ENCODE measurements at places on chromosomes 1 and 21. TPM values are rescaled to one million over a fixed set of nuclear protein-coding genes. Genes with fewer than 3 reads are reported as not detected.

DNA sequence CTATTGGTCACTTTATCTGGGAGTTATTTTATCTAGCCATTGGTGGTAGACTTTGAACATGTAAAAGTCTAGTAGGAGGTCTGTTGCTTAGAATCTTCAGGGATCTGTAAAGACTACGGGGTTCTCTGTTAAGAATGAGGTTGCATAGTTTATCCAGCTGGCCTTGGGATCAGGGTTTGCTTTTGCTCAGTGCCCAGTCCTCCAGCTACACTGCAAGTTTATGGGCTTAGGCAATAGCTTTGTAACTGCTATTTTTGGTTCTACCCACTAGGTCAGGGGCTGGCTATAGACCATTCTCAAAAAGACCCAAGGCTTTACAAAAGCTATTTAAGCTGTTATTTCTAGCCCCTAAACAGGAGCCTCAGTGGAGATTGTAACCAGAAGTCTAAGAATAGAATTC is 9.8 kb downstream of the SH3GLB1 start:
- H3K27me3 ChIP-seq = no peaks in the 10 kb centered on the region
- H3K36me3 ChIP-seq = peaks cover 3% of the 10 kb centered on the region
- no peak overlapping the region for H3K27ac ChIP-seq
- DNase-seq = no peak
- H3K4me3 ChIP-seq = no peak overlapping the region

DNA sequence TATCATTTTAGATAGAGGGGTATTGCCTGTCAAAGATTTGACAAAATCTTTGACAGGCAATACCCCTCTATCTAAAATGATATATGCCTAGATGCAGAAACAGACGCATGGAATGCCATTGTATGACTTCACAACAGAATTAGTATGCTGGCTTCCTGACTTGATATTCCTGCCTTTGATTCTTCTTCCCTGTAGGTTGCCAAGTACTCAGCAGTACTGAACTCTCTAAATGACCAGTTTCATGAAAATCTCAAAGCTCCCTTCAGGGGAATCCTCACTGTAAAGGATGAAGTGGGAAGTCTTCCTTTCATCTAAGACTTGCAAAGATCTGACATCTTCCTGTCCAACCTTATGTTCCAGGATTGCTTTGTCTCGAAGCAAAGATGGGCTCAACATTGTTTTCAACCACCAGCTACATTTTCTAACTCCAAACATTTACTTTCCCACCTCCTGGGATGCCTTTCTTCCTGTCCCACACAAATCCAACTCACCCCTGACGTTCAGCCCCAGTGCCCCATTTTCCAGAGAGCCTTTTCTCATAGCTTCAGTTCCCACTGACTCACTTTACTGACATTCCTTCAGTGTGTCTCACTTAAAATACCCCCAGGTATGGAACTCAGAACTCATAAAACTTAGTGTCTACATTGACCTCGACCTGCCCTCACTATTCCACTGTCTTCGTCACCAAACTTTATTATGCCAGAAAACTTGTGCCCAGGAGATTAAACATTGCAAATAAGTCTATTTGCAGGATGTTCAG is 67.3 kb upstream of the KCNJ6 start:
- H3K27me3 ChIP-seq = no peaks in the 10 kb centered on the region
- no peak overlapping the region for H3K27ac ChIP-seq
- no peaks in the 10 kb centered on the region for H3K36me3 ChIP-seq
- no peak for DNase-seq

- H3K27ac ChIP-seq = no peak overlapping the region
- H3K27me3 ChIP-seq = no peaks in the 10 kb centered on the region
- no peak overlapping the region for H3K4me3 ChIP-seq
- H3K36me3 ChIP-seq = peaks cover 2% of the 10 kb centered on the region
These were observed 26.5 kb downstream of the CXADR start for GRCh38 chr21:17539323-17539722.

DNA sequence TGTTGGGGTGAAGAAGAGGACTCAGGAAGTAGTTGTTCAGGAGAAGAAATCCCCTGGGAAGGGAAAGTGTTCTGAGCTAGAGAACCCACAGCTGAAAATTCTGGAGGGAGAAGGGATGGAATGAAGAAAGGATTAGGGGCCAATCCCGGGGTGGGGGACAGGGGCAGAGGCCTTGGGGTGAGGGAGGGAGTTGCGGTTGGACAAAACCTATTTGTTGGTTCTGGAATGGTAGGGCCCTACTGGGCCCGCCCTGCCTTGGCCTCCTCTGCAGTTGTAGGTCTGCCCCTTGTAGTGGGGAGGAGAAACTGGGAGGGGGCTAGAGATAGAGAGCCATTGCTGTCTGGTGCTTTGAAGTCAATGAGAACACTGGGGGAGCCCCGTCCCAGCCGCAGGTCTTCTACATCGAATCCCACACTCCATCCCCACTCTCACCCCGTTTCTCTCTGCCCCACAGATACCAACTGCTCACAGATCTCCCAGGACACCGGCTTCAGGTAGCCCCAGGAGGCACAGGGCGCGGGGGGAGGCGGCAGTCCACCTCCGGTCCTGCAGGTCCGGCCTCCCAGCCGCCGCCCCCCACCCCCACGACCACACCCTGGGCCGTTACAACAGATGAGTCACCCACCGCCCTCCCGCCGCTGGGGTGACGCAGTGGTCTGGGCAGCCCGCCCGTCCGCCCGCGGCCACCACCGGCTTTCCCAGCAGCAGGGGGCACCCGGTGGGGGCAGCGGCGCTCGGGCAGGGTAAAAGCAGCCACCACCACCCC is 1.1 kb downstream of the TAGLN2 start:
- peaks cover 34% of the 10 kb centered on the region for H3K36me3 ChIP-seq
- H3K27me3 ChIP-seq = peaks cover 23% of the 10 kb centered on the region
- peaks cover 41% of the 10 kb centered on the region for H3K4me1 ChIP-seq
- peak overlapping the region; percentile 65 for H3K4me3 ChIP-seq

GRCh38 chr1:84253036-84253435 is 48.5 kb upstream of the SAMD13 start:
- H3K36me3 ChIP-seq = no peaks in the 10 kb centered on the region
- no peaks in the 10 kb centered on the region for H3K4me1 ChIP-seq
- DNase-seq = no peak
- no peak overlapping the region for H3K27ac ChIP-seq
- no peaks in the 10 kb centered on the region for H3K27me3 ChIP-seq
- no peak overlapping the region for H3K4me3 ChIP-seq

GRCh38 chr21:41867313-41867712 is 11.8 kb downstream of the PRDM15 start:
- H3K36me3 ChIP-seq = no peaks in the 10 kb centered on the region
- no peaks in the 10 kb centered on the region for H3K27me3 ChIP-seq
- H3K4me3 ChIP-seq = no peak overlapping the region
- no peak overlapping the region for H3K27ac ChIP-seq
- H3K4me1 ChIP-seq = peaks cover 4% of the 10 kb centered on the region

DNA sequence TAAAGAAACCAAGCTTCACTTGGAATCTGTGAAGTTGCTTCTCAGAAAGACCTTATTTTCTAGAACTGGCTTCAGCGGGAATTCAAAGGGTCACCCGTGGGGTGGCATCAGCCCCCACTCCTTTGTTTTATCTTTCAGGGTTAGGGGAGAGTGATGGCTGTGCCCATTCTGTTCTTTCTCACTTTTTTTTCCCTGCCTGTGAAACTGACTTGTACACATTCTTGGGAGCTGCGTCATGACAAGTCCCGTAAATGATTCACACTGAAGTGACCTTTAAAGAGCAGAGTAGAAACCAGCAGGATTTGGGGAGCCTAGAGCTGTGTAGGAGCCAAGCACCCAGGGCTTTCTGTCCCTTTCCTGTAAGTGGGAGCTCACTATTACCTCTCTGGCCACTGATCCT is 43.8 kb downstream of the SLC44A3 start:
- H3K27me3 ChIP-seq = no peaks in the 10 kb centered on the region
- DNase-seq = peak; percentile 81
- H3K4me3 ChIP-seq = no peak overlapping the region
- H3K27ac ChIP-seq = peak overlapping the region; percentile 95
- no peaks in the 10 kb centered on the region for H3K36me3 ChIP-seq

DNA sequence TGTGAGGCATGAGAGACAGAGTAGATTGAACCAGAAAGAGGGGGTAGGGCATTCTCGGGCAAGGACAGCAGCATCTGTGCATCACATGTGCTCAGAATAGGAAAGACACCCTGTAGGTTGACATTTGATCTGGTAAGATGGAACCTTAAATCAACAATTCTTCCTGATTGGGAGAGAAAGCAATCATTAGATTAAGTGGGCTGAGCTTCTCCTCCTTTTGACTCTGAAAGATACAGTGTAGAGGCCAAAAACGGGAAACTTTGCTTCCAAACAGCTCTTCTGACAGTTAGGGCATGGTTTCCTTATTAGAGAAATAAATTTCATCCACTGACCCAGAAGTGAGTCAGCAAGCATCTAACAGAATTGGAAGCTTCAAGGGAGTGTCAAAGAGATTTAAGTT is 9.7 kb downstream of the KIF14 start:
- H3K4me1 ChIP-seq = no peaks in the 10 kb centered on the region
- H3K27ac ChIP-seq = no peak overlapping the region
- no peaks in the 10 kb centered on the region for H3K27me3 ChIP-seq

- H3K36me3 ChIP-seq = no peaks in the 10 kb centered on the region
- no peaks in the 10 kb centered on the region for H3K27me3 ChIP-seq
- peaks cover 30% of the 10 kb centered on the region for H3K4me1 ChIP-seq
- H3K27ac ChIP-seq = peak overlapping the region; percentile 78
These were observed 7.6 kb upstream of the CTTNBP2NL start for GRCh38 chr1:112388436-112388835.

ACKR1 gene
- total RNA-seq = 3.5 TPM

SCAMP3 gene
- total RNA-seq = 26.3 TPM

ADGRL2 gene
- 176 TPM for total RNA-seq

S100A2 gene
- 1.2 TPM for total RNA-seq

ALX3 gene
- not detected for total RNA-seq

FMOD gene
- 93.3 TPM for total RNA-seq

SZRD1 gene
- 13.1 TPM for total RNA-seq

THEMIS2 gene
- 14.6 TPM for total RNA-seq

Data from spinal cord (tissue), 10 donors.